OCI-LY7 (cell line): ENCODE measurements at places on chromosomes 7 and 10.

DNA sequence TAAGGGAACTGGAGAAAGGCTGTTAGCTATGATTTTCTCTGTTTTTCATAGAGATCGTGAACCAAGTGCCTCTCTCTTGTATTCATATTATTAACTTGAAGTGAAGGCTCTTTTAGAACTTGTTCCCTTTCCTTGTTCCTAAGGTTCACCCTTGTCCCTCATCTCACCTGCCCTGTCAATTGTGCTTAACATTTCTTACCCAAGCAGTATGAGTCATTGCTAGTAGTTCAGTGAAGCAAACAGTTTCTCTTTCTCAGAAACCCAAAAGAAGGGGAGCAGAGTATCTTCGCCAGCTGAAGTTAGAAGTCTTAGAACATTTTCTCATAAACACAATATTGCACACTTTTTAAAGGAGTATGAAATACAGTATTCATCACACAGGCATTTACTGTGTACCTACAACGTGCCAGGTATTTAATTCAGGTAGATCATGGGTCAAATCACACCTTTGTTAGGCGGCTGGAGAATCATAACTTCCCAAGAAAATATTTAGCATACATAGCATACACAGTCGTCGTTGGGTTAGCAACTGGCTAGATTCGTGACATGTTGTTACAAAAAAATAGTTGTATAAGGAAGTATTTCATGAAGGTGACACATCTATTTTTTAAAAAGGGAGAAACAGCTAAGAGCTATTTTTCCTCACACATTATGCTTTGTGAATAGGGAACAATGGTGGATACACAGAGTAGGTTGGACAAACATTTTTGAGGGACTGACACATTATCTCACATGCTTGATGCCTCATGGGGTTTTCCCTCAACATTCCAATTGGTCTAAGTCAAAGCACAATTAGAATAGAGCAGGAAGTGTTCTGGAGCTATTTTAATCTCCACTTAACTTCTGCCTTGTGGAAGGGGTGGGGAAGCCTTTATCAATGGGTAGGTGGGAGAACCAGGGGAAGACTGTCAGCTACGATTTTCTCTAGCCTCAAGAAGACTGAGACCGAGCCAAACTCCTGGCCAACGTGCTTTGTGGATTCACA, 13.2 kb downstream of the HDAC9 start:
- DNase-seq: no peak

- no peak for DNase-seq
Observed at GRCh38 chr7:4010061-4010605, 672.0 kb upstream of the FOXK1 start.

DNA sequence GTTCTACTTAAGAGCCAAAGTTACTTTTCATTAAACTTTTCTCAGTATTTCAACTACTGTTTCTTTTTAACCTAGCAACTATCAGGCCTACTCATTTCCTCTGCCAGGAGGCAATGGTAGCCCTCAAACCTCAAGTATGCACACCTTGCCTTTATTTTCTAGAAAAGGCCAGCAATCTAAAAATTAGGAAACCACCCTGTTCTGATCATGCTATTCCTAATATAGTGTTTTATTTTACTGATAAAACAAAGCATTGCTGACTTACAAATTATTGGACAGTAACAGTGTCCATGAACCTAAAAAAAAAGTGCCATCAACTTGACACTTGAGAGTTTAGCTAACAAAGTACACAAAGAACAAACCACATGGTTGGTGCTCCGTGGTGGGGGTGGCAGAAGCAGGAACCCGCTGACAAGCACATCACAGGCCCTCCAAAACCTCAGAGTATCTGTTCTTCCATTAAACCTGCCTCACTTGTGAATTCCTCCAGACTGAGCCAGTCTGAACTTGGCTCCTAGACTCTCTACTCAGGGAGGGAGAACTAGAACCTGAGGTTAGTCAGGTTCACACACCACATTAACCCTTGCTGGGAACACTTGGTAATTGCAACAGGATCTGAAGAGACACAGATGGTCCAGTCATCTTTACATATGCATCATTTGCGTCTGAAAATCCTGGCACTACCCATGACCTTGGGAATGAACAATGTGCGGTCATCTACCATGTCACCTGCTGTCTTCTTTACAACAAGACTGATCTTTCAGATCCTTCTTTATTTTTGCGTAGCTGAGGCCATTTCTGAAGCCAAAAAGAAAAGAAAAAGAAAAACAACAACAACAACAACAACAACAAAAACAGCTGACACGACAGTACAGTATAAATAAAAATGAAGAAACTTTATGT, 31.9 kb downstream of the PIP4K2A start:
- peak; percentile 6 for DNase-seq

GRCh38 chr7:97293031-97293430, 175.5 kb downstream of the SDHAF3 start:
- no peak for DNase-seq

DNA sequence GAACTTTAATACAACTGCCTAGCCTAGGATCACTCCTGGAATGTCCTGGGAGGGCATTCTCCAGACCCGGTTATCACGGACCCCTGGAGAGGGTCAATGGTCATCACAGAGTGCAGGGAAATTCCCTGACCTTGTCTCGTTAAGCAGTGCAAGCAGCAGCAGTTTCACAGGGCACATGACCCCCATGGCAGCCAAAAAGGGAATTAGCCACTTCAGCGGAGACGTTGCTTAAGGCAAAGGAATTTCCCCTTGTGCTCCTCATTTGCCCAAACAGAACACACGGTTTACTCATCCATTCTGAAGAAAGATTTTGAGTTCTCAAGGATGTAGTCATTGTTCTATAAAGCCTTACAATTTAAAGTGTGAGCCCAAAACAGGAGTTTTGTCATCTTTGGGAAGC, 260.3 kb downstream of the SNX13 start:
- no peak for DNase-seq

DNA sequence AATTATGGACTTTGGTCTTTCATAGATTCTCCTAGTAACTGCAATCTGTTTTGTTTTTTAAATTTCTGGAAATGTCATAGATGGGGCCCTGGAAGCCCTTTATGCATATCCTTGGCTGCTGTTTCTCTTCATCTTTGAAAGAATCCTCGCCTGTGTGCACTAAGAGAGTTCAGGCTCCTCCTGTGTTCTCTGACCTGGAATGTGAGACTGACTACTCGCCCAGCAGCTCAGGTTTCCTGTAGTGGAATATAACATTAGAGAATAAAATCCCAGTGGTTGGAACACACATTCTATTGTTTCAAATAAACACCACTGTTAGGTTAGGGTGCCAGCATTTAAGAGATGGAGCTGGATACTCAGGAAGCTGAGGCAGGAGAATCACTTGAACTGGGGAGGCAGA, 56.3 kb downstream of the WDFY4 start:
- DNase-seq: no peak

- DNase-seq: no peak
Observed at GRCh38 chr7:46603780-46604179, 682.7 kb upstream of the IGFBP3 start.

DNA sequence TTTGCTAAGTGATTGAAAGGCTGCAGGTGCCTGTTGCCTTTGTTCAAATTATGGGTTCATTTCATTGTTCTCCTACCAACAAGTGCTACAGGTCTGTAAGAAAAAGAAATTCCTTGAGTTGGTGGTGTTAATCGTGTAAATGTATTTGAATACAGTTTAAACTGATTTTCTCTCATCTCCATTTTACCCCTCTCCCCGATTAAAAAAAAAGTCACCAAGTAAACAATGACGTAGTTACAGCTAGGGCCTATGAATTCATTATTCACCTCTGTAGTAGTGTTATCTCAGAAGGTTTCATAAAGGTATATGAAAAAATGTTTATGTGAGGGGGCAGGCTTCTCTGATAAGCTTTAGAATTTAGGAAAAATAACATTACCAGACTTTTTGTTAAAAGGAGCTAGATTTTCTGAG, 1.1 kb downstream of the REEP3 start:
- DNase-seq: peak; percentile 44

DNA sequence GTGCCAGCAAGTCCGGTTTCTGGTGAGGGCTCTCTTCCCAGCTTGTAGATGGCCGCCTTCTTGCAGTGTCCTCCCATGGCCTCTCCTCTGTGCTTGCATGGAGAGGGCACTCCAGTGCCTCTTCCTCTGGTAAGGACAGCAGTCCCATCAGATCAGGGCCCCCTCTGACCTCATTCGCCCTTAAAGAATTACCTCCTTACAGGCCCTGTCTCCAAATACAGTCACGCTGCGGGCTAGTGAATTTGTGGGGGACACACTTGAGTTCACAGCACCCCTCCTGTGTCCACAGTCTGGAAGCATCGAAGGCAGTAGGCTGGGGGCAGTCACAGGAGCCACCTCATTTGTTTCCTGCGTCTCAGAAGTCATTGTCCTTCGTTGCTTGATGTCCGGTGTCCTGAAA, 54.6 kb downstream of the LHPP start:
- no peak for DNase-seq

DNA sequence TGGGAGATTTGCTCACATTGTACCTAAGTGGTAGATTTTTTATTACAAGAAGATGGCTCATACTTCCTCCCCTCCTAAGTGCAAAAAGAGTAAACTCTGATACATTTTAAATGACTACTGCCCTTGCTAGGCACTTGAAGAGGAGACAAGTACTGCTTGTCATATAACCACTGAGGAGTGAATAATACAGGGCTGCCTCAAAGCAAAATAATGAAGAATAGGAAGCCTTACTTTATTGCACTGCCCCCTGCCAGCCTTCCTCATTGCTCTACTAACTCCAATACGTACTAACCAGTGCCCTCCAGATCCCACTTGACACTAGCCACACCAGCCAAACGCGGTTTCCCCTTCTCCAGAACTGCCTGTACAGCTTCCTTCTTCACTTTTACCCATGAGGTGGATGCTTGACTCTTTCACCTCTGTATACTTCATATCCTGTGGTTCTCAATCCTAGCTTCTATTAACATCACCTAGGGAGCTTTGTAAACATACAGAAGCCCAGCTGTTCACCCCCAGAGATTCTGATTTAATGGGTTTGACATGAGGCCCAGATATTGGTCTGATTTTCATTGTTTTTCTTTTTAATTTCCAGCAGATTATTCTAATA, 11.7 kb upstream of the MTERF1 start:
- no peak for DNase-seq

GRCh38 chr10:963186-963585, 25.0 kb upstream of the GTPBP4 start:
- DNase-seq: no peak

GRCh38 chr10:51121861-51122260, 47.6 kb downstream of the PRKG1 start:
- no peak for DNase-seq

- no peak for DNase-seq
Observed at GRCh38 chr7:29574659-29575058, 11.0 kb downstream of the PRR15 start.

DNA sequence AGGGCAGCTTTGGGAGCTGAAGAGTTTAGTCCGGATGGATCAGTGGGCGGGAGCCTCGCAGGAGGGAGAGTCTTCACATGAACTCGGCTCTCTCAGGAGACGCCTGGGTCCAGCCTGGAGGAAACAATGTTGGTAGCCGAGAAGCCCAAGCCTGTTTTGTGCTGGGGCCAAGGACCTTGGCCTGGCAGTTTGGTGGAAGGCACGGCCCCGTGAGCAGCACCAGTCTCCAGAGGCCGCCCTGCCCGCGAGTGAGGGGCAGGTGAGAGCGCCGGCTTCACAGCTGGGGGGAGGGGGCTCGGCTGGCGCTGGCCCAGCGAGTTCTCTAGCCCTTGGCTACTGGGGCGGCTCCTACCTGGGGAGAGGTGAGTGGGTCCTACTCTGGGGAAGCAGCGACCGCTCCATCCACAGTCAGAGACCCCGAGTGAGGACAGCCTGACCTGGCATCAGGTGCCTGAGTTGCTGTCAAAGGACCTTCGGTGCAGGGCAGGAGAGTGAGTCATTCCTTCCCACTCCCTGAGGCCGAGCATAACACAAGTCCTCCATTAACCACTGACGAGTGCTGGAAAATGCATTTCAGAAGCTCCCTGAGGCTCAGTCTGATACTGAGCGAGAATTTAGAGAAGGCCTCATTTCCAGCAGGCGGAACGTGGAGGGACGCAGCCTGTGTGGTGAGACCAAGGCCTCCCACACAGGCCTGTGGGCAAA, 89.3 kb upstream of the DIP2C start:
- DNase-seq: no peak

- no peak for DNase-seq
Observed at GRCh38 chr10:3747248-3747960, 37.6 kb downstream of the KLF6 start.

DNA sequence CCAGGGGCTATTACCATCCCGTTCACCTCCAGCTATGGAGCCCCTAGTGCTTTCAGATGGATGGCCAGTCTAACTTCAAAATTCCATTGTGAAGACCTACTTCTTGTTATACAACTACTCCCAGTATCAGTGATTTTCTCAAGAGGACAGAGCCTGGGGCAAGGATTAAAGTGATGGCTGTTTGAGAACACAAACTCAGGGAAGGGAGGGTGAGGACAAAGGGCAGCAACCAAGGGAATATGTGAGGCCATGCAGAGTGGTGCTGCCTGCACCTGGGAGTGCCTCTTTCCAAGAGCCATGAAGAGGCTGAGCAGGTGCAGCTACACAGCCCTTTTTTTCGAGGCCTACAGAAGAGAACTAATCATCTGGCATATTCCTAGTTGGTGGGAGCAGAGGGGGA, 303.5 kb upstream of the BMPER start:
- DNase-seq: no peak

- DNase-seq: no peak
Observed at GRCh38 chr7:49403844-49404243, 369.6 kb upstream of the VWC2 start.

DNA sequence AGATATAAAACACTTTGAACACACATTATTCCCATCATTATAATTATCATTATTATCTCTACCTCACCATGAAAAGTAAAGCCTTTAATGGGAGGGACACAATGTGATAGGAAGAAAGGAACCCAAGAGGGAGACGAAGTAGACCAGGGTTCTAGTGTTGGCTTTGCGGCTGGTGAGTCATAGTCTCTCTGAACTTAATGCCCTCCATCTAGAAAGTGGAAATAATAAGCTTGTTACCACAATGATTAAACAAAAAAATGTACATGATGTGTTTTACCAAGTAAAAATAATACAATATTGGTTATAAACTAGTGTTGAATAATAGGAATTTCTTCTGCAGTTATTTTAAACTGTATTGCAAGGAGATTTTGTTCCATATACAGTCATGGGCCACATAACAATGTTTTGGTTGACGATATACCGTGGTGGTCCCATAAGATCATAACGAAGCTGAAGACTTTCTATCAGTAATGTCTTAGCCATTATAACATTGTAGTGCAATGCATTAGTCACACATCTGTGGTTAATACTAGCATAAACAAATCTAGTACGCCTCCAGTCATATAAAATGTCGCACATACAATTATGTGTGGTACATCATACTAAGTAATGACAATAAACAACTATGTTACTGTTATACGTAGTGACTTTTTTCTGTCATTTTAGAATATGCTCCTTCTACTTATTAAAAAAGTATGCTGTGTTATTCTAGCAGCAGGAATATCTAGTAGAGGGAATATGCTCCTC, 450.6 kb upstream of the SORCS1 start:
- DNase-seq: no peak

DNA sequence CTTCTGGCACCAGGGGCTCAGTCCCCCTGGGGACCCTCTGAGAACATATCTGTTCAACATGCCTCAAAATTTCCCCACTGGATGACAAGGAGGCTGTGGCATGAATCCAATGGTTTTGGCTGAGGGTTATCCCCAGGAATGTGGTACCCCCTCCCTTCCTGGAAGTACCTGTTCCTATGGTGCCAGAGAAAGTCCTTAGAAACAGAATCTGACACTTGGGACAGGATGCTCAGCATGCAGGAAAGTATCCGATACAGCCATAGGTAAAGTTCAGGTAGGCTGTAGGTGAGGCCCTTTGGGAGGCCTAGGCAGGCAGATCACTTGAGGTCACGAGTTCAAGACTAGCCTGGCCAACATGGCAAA, 42.7 kb upstream of the A1CF start:
- no peak for DNase-seq
